NCI-H510A treated with DMSO at 0.1 percent for 48 hours (cell line): ENCODE measurements at places on chromosomes 7 and 10.

DNA sequence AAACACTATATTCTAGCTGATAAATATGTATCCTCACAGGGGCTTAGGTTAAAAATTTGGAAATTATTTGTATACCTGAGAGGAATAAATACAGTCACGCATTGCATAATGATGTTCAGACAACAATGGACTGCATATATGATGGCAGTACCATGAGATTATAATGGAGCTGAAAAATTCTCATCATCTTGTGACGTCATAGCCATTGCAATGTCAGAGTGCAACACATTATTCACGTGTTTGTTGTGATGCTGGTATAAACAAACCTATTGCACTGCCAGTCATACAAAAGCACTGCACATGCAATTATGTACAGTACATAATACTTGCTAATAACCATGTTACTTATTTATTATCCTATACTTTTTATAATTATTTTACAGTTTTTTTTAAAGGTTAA, 31.4 kb downstream of the STEAP1B start:
- no peak for DNase-seq

DNA sequence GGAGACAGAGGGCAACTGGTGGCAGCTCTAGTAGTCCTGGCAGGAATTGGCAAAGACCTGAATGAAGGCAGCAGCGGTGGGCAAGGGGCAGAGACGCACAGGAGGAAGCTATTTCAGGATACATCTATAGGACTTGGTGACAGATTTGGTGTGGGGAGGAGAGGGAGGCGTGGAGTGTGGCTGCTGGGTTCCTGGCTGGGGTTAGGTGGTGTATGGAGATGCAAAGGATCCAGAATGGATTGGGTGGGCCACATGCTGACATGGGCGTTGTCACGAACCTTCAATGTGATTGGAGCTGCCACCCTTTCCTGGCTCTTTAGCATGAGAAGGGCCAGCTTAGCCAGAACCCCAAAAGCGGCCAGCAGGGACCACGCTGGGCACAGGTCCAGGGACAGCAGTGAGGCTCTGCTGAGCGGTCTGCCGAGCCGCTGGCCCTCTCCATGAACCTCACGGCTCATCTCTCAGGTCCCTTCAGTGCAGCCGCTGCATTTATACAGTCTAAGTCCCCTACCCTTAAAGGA, 10.2 kb upstream of the ADCY1 start:
- DNase-seq, result no peak

- no peak for DNase-seq
Observed at GRCh38 chr7:156576216-156577058, 64.1 kb upstream of the RNF32 start.

DNA sequence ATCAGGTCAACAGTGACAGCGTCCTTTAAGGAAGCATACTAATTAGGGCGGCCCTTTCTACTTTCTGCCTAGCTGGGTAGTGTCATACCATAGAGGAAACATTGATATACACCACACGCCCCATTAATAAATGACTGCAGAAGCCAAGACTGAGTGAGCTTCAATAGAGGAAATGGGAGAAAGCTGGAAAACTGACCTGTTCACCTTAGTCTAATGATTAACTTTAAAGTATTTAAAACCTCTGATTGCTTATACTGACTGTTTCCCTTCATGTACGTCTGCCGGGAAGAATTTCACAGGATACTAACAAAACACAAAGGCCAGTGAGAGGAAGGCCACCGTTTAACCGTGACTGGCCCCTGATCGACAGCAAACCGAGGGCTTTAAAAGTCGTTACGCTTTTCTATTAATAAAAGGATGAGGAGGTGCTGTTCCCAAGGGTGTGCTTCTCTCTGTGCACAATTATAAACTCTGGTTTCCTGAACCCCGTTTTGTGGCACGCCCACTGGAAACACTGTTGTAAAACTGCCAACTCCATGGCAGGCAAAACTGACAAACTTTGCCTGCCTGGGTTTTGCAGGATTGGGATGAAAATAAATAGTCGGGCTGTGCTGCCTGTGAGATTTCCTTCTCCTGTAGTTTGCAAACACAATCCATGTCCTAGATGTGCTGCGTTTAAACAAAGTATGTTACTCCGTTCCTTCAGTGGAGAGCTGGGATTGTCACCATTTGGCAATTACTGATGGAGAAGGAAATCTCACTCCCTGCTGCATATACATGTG, 137.6 kb downstream of the NRP1 start:
- no peak for DNase-seq

DNA sequence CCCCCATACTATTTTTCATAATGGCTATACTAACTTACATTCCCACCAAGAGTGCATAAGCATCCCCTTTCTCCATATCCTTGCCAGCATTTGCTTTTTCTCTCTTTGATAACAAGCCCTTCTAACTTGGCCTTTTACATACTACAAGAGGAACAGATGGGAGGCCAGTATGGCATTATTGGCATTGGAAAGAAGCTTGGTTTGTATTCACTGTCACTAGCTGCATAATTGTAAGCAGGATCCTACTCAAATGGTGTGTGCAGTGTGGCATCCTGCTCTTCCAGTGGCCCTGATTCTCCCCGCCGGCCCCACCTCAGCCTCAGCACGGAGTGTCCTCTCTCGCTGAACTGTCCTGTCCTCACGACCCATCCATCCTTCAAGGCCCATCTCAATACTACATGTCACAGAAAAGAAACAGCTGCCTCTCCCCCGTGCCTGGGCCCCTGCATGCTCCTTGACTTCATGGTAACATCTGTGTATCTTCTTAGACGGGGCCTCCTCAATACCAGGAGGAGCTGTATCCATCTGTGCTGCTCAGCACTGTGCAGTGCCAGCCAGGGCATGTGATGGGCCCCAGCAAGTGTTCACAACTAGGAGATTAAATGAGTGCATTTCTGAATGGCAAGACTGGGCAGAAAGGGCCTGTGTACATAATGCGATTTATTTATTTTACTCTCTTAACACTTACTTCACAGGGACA, 205.2 kb downstream of the COBL start:
- no peak for DNase-seq

GRCh38 chr10:78472551-78472890, 438.9 kb downstream of the RPS24 start:
- no peak for DNase-seq

DNA sequence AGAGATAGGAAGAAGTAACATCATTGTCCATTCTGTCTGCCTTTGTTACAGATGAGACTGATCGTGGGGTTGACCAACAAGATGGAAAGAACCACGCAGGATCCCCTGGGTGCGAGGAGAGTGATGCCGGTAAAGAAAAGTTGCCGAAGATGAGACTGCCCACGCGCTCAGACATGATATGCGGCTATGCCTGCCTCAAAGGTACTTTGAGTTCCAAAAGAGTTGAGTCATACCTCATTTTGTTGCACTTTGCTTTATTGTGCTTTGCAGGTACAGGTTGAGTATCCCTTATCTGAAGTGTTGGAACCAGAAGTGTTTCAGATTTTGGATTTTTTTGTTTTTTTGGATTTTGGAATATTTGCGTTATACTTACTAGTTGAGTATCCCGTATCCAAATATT, 12.2 kb upstream of the CLCN1 start:
- no peak for DNase-seq

DNA sequence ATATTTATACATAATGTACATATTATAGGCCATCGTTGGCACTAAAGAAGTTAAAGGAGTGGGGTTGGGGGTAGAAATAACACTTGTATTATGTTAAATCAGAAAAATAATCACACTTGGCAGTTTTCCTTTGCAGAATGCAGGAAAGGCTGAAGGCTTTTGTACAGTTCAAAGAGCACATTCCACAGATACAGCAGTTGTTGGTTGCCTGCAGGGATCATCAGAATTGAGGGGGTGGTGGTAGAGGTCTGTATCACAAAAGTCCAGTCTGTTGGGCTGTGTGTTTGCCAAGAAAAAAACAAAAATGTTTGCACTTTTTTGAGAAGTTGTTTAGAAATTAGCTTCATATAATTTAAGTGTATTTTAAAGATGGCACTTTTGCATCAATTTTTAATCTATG, 231.8 kb upstream of the FOXP2 start:
- DNase-seq, result no peak

DNA sequence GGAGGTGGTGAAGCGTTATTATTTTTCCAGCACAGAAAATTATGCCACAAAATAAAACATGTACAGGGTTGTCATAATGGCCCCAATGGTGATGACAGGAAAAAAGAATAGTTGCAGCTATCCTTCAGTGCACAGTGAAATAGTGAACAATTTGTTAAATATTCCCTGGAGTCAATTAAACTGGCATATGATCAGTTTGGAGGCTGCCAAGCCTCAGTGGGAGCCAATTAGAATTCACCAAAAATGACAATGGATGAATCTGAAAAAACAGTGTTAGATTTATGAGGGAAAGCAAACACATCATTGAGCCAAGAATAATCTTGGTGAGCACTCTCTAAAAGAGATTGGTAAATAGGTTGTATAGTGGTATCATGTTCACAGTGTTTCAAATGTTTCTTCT, 146.3 kb downstream of the OTUD1 start:
- DNase-seq, result no peak

DNA sequence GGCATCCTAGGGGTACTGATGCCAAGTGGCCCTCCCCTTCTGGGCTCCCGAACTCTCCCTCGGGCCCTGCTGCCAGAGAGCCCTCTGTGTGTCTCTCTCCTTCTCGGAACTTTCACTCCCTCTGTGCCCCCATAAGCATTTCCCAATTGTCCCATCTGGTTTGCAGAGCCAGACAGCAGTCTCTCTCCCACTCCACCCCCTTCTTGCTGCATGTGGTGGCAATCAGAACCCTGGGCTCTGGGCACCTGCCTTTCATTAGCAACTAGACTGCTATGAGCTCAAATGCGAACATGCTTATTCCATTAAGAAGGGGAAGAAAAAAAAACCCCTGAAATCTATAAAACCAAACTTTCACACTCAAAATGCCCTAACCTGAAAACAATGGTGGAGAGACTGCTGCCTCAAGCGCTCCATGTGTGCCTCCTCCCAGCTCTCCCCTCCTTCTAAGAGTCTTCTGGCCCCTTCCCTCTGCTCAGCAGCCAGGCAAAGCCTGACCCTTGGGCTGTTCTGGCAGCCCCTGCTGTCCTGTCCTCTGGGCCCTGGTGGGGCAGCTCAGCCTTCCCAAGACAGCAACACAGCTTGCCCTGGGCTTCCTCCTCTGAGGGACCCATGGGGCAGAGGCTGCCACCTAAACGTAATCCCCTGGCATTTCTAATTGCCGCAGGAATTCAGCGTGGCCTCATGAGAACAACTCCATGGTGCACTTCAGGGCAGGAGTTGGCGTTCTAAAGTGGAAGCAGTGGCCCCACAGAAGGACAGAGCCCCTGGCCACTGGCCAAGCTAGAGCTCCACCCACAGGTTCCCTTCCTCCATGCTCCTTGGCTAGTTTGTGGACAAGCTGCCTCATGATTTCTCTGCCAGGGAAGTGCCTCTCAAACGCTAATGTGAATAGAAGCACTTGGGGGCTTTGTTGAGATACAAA, 415.4 kb downstream of the PLXNA4 start:
- no peak for DNase-seq

GRCh38 chr7:129315960-129316359, 91.1 kb downstream of the AHCYL2 start:
- DNase-seq, result no peak

DNA sequence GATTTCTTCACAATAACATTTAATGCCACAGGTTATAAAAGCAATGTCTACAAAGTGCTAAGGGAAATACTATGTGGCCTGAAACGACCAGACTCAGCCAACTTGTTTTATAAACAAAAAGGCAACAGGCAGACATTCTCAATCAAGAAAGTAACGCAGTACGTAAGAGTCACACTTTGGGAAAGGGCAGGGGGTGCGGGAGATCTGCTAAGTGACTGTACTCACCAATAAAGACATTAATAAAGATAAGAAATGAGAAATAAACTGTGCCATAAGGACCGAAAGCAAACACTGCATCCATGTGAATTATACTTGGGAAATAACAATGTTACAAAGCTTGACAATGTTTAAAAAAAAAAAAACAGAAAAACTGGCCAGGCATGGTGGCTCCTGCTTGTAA, 25.5 kb downstream of the NSUN6 start:
- DNase-seq, result no peak

- no peak for DNase-seq
Observed at GRCh38 chr7:102973096-102973802, 60.4 kb downstream of the LRRC17 start.

GRCh38 chr7:2701832-2702593, 14.0 kb downstream of the AMZ1 start:
- DNase-seq, result no peak

- no peak for DNase-seq
Observed at GRCh38 chr7:121744319-121744718, 128.6 kb upstream of the PTPRZ1 start.

- no peak for DNase-seq
Observed at GRCh38 chr10:62336404-62336803, 37.8 kb upstream of the ZNF365 start.

DNA sequence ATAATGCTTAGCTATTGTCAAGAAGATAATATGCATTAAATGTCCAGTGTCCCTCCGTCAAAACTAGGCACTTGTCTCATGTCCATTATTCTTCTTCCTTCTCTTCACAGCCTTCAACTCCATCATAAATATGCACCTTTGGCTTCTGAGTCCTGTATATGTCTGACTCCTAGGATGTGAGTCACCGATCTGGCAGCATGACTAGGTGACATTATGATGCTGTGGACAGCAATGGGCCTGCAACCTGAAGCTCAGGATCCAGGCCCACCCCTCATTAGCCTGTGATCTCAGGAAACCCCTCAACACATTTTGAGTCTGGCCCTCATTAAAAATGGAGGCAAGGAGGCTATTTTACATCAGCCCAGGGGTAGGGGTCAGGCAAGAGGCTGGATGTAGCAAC, 362.5 kb upstream of the ZMIZ1 start:
- DNase-seq, result no peak

- DNase-seq, result no peak
Observed at GRCh38 chr7:30674876-30675275, 7.4 kb downstream of the CRHR2 start.

DNA sequence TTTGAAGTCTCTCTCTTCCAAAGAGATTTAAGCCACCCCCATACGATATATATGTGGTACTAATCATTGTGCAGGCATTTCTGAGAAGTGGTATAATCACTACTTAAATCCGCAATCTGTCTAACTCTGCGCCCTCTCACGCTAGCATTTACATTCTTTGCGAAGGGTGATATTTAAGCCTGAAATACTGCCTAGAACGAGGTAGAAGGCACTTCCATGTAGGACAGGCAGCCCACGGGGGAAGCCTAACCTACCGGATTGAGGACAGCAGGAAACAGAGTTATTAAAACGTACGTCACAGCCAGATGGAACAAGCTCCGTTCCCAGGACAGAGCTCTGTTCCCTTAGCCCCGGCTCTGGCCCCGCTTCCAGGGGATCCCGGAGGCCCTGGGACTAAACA, 59.3 kb upstream of the ECHDC3 start:
- DNase-seq, result no peak

- no peak for DNase-seq
Observed at GRCh38 chr7:108660465-108660864, 90.8 kb downstream of the DNAJB9 start.

GRCh38 chr10:78512205-78512550, 478.5 kb downstream of the RPS24 start:
- DNase-seq, result no peak

GRCh38 chr10:77978360-77978759, 51.0 kb downstream of the POLR3A start:
- no peak for DNase-seq
